ENCODE measurements at places on chromosomes 12 and 14. TPM values are rescaled to one million over a fixed set of nuclear protein-coding genes. Genes with fewer than 3 reads are reported as not detected.
A peak's percentile ranks its signal among the peaks of the same experiment; 100 is the strongest.

DNA sequence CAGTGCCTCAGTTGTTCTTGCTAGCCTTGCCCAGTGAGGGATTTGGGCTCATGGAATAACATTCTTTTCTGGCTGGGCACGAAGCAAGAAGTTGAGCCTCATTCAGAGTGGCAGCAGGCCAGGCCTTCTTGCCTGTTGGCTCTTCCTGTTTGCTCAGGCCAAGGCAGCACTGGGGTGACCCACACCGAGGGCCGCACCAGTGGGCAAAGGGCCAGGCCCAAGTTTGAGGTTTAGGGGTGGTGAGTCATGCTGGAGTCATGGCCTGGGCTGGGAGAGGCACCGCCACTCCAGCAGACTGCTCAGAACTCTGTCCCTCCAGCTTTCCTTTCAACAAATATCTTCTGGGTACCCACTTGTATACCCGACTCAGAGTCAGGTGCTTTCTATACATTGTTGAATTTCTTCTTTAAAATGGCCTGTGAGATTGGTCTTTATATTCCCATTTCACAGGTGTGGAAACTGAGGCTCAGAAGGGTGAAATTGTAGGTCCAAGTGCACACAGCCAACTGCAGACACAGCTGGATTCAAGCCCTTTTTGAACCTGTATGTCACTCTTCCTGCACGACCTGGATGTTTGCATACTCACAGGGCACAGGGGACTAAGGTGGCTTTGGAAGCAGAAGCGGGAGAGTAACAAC lies 279.4 kb downstream of the FOXN3 start:
- no peak for DNase-seq

DNA sequence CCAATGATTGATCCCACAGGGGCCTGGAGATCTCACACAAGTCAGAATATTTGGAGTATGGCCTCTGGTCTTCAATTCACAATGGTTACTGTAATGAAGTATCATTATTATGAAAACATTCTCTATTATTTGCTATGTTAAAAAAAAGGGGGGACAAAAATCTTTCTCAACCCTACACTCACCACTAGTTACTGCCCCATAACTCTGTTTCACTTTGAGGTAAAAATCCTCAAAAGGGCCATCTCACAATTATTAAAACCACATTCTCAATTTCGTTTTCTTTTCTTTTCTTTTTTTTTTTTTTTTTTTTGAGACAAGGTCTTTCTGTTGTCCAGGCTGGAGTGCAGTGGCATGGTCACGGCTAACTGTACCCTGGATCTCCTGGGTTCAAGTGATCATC lies 59.6 kb upstream of the KCNC2 start:
- DNase-seq = no peak

DNA sequence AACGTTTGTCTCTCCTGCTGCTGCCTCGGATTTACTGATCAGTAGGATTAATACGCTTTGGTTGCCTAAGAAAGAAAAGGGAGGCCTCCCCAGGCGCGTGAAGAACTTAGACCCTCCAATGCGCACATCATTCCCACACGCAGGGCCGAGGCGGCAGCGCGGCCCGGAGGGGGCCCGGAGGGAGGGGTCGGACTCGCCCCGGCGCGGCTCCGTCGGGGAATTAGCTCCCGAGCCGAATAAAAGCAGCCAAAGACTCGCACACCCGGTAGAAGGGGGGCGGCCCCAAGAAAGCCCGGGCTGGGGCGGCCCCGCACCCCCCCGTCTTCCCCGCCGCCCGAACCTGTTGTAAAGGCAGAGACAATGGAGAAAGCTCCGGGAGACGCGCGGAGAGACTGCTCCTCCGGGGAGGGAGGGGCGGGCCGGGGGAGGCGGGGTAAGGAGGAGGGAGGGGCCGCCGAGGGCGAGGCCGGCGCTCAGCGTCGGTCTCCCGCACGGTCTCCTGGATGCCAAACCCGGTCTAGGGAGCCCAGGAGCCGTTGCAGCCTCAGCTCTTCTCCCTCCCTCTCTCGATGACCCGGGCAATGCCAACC lies at the start of gene NELL2:
Gene NELL2 (minus strand): TSS at position 362 of the 590 bp plus-strand sequence. CDS start 446 bp downstream, outside the sequence.
- DNase-seq = peak; percentile 83

DNA sequence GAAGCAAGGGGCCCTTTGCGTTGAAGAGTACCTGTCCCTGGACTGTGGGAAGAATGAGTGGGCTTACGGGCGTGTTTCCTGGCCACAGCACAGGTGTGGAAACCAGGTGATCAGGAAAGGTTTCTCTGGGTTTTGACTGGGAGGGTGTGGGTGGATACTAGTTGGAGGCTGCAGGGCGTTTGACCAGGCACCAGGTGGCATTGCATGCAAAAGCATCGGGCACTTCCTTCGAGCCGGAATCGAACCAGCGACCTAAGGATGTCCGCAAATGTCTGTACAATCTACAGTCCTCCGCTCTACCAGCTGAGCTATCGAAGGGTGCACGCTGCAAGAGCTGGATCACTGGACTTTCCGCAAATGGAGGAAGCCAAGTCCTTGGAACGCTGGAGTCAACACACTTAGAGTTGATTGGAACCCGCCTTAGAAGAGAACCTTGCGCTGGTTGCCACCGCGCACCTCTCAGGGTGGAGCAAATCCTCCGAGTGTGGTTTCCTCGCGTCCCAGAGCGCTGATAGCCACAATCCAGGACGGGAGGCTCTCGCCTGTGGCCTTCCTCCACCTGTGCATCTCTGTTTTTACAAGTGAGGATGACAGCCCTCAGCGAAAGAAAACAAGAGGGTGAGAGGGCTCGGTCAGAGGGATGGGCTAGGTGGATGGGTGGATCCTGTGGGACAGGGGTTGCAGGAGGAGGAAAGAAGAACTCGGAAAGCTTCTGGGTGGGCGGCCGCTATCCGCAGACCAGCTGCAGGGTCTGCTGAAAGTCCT lies 21.2 kb upstream of the RNASE4 start:
- DNase-seq = peak; percentile 96

DNA sequence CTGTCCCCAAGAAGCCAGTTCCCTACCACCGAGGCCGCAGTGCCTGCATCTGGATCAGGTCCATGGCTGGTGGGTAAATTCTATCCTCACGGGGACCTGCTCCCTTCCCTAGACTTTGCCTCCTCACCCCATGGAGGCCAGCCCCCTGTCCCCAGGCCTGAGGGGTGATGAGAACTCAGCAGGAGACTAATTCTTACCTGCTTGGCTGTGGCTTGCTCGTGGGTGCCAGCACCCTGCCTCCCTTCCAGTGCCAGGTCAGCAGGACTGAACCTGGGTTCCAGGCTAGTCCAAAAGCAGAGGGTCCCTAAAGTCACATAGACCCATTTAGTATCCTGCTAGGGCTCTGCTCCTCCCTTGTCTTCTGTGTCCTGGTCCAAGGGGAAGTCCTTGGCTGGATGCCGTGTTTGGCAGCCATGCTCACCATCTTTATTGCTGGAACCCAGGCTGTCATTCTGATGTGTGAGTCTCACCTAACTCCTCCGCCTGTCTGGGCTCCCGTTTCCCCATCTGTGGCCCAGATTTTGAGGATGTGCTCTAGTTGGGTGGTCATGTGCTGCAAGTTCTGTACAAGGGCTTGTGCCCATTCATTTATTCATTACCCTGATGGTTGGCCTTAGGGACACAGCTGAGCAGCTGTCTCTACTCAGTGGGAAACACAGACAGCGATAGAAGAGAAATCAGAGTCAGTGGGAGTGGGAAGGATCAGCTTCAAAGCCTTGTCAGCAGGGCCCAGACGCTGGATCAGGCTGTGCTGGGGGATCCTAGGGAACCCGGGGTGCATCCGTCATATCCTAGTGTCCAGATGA lies 949 bp downstream of the PLBD2 start:
- DNase-seq = no peak

GRCh38 chr14:96754162-96754844 lies 42.9 kb upstream of the VRK1 start:
- DNase-seq = no peak

Gene IQSEC3
- 1.2 TPM for polyA plus RNA-seq

Measured in H1 (cell line).